Progenitor cell of endocrine pancreas (in vitro differentiated cells): ENCODE measurements at places on chromosomes 16 and 17. TPM values are rescaled to one million over a fixed set of nuclear protein-coding genes. Genes with fewer than 3 reads are reported as not detected.

APOBR gene
- total RNA-seq: 0.20 and 0.22 TPM in 2 replicates

KRTAP2-1 gene
- total RNA-seq: not detected in 2 replicates

- peak; percentile 63 for DNase-seq
- peak overlapping the region; percentile 69 for H3K4me3 ChIP-seq
- peaks cover 18% of the 10 kb centered on the region for H3K4me1 ChIP-seq
- H3K27me3 ChIP-seq: peaks cover 19% of the 10 kb centered on the region
These were observed 608 bp downstream of the AXIN2 start for GRCh38 chr17:65560628-65561451.

DNA sequence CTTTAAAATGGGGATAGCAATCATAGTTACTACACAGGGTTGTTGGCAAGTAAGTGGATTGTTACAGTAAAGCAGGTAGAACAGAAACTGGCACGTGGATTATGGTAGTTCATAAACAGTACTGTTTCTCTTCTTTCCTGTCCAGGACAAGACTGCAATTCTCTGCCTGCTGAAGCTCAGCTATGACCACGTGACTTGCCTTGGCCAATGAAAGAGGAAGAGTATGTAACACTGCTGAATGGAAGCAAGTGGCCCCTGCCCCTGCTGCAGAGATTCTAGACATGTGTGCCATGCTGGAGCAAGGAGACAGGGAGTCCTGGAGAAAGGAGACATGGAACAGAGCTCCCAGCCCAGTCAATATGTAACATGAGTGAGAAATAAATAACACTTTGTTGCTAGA is 66.6 kb upstream of the TOX3 start:
- H3K4me1 ChIP-seq: peaks cover 26% of the 10 kb centered on the region
- no peaks in the 10 kb centered on the region for H3K27me3 ChIP-seq
- DNase-seq: no peak

GRCh38 chr17:76189741-76190140 is 48.7 kb upstream of the FOXJ1 start:
- H3K27ac ChIP-seq: no peak overlapping the region
- DNase-seq: no peak
- no peaks in the 10 kb centered on the region for H3K27me3 ChIP-seq
- H3K4me1 ChIP-seq: peaks cover 29% of the 10 kb centered on the region
- H3K36me3 ChIP-seq: peaks cover 4% of the 10 kb centered on the region
- no peak overlapping the region for H3K4me3 ChIP-seq

DNA sequence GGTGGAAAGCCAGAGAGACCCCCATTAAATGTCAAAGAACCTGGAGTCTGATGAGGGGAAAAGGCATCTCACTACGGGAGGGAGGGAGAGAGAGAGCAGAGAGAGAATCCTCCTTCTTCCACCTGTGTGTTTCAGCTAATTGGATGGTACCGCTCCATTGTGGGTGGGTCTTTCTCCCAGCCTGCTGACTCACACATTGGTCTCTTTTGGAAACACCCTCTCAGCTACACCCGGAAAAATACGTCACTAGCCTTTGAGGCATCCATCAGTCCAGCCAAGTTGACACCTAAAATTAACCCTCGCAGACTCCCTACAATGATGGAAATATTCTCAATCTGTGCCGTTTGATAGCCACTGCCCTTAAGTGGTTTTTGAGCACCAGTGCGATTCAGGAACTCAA is 100.4 kb downstream of the ELAC2 start:
- peaks cover 18% of the 10 kb centered on the region for H3K36me3 ChIP-seq
- DNase-seq: no peak
- no peaks in the 10 kb centered on the region for H3K27me3 ChIP-seq
- no peak overlapping the region for H3K27ac ChIP-seq
- H3K4me1 ChIP-seq: no peaks in the 10 kb centered on the region
- H3K4me3 ChIP-seq: no peak overlapping the region

GRCh38 chr17:28733346-28733745 is 4.8 kb downstream of the NEK8 start:
- H3K36me3 ChIP-seq: peaks cover 2% of the 10 kb centered on the region
- H3K27ac ChIP-seq: no peak overlapping the region
- no peak for DNase-seq
- no peak overlapping the region for H3K4me3 ChIP-seq

GRCh38 chr17:38579934-38580333 is 25.8 kb downstream of the SRCIN1 start:
- no peak for DNase-seq
- H3K27me3 ChIP-seq: peaks cover 77% of the 10 kb centered on the region
- no peaks in the 10 kb centered on the region for H3K36me3 ChIP-seq
- H3K4me3 ChIP-seq: no peak overlapping the region
- H3K4me1 ChIP-seq: peaks cover 7% of the 10 kb centered on the region

GRCh38 chr17:45430006-45430737 is 2.5 kb downstream of the ARHGAP27 start:
- peak overlapping the region; percentile 71 for H3K4me3 ChIP-seq
- peaks cover 7% of the 10 kb centered on the region for H3K4me1 ChIP-seq
- peak overlapping the region; percentile 73 for H3K27ac ChIP-seq
- no peak for DNase-seq
- H3K36me3 ChIP-seq: no peaks in the 10 kb centered on the region

- no peaks in the 10 kb centered on the region for H3K27me3 ChIP-seq
- no peak overlapping the region for H3K4me3 ChIP-seq
- DNase-seq: no peak
- H3K36me3 ChIP-seq: no peaks in the 10 kb centered on the region
- H3K4me1 ChIP-seq: peaks cover 14% of the 10 kb centered on the region
These were observed 1.9 kb upstream of the SMIM5 start for GRCh38 chr17:75631353-75631752.
